Amygdala (tissue), 56 donors: ENCODE measurements at places on chromosomes 16 and 17.
A peak's percentile ranks its signal among the peaks of the same experiment; 100 is the strongest.

DNA sequence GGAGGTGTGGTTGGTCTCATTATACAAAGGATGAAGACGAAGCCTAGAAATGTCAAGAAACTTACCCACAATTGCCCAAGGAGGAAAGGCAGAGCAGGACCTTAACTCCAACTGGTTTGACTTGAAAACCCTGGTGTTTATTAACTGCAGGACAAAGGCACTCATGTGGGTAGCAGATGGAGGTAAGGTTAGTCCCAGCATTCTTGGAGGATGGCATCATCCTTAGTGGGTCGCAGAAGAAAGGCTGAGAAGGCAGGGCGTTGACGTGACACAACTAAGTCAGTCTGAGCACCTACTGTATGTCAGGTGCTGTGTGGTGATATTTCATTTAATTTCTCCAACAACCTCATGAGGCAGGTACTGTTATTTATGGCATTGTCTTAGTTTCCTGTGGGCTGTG, 101.3 kb downstream of the HAPSTR1 start:
- DNase-seq: no peak

GRCh38 chr17:75088465-75089417, 987 bp downstream of the SLC16A5 start:
- DNase-seq: no peak

DNA sequence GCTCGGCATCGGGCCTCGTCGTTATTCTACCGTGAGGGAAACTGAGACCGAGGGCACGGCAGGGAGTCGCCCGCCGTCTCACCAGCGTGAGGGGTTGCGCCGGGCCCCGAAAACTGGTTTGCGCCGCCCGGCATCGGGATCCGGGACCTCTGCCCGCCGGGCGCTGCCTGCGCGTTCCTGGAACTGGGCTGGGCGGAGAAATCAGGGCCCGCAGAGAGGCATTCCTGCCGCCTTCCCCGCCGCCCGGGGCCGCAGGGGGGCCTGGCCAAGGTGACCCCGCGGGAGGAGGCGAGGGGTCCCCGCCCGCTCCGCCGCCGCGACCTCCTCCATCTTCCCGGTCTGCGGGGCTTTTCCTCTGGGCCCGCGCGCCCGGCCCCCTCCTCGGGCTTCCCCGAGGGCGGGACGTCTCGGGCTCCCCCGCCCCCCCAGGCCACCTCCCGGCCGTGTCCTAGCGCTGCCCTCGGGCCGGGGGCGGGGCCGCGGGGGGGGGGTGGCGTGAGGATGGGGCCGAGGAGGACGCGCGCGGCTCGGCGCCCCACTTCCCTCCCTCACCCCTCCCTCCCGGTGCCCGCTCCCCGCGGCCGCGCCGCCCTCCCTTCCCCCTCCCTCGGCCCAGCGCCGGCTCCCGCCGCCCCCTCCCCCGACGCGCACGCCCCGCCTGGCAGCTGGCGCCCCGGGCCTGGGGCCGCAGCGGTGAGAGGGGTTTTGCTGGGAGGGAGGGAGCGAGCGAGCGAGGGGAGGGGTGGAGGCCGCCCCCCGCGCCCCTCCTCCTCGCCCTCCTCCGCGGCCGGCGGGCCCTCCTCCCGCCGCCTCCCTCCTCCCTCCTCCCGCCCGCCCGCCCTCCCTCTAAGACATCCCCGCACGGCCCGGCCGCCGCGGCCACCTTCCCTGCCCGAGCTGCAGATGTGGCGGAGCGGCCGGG, at the start of gene GLIS2:
TSS of gene GLIS2 (plus strand) at position 882 of the 922 bp plus-strand sequence. CDS start 16,214 bp downstream, outside the sequence.
- DNase-seq: peak; percentile 49

- DNase-seq: no peak
Observed at GRCh38 chr17:75048249-75048878, 1.3 kb downstream of the KCTD2 start.

DNA sequence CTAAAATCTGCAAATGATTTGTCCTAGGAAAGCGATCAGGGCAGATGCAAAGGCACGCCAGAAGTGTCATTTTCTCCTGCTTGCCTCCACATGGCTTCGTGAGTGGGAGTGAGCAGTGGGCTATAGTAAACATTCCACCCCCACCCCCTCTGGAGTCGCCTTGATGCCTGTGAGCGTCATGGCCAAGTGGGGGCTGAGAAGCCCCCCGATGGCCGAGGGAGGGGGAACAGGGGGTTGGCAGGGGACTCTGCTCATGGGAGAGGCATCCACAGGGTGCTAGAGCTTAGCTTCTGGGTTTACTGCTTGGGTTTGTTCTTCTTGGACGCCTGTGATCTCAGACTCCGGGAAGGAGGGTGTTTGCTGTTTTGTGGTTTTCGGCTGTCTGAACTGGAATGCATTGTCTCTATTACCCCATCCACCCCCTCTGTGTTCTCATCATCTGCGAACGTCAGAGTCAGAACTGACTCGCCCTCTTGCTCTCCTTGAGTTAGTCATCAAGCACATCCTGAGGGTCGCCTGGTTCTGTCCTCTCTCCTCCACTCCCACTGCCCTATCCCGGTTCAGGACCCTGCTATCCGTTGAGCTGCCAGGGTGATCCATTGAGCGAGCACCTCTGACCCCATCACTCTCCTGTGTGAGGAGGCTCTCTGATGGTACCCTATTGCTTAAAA, 15.4 kb downstream of the TNS4 start:
- no peak for DNase-seq

- DNase-seq: no peak
Observed at GRCh38 chr17:37770631-37771518, 26.0 kb upstream of the HNF1B start.

DNA sequence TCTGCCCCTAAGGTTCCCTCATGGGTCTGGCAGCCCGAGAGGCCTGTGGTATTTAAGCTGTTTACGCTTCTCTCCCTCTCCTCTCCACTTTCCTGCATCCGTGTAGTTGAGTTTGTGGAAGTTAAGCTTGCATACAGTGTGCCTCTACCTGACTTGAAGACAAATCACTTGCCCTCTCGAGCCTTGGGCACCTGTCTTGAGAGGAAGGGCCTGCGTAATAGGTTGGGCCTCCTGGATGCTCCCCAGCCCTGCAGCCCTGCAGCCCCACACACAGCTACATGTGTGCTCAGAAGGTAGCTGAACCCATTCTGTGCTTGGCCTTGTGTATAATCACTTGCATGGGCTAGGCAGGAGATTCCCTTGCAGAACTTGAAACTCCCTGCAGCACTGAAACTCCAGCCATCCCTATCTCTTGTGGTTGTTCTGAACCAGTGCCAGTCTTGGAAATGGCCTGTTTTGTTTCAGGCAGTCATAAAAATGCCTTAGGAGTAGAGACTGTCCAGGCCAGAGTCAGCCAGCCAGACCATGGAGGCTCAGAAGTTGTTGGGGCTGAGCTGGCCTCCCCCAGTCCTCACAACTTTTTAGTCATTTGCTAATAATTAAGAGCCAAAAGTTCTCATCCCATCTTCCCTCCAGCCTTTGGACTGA, 134.6 kb downstream of the CLEC16A start:
- no peak for DNase-seq
